ENCODE measurements at places on chromosomes 3 and 15.

DNA sequence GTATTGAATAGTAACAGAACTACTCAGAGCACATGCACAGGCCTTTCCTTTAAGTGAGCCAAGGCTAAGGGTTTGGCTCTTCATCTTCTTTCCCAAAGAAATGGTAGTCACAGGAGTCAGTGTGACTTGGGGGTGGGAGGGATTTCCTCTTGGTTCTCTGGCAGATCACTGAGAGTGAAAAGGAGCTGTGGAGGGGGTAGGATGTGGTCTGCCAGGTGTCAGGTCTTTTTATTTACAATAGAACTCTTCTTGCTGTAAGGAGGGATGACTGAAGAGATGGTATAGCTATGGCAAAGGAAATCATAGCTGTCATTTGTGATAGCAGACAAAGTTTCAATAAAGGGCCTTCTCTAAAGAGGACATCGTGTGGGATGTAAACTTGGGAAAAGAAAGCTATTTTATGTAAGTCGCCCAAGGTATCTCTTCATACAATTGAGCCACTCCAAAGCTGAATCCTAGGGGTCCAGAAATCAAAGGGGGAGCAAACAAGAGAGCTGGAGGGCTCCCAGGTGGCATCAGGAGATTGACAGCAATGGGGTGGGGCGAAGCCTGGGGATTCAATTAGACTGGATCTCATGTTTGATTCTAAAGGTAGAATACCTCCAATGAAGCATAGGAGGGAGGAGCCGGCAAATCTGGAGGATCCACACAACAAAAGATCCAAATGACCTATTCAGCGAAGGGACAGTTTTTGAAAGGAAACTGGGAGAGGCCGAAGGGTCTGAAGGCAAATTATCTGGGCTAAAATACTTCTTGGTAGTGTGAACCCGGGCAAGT lies 20.0 kb upstream of the CHD2 start:
- DNase-seq, result no peak

GRCh38 chr3:128468285-128468790 lies 1.6 kb upstream of the DNAJB8 start:
- no peak for DNase-seq

GRCh38 chr3:78426454-78426853 lies 1341.3 kb downstream of the ROBO1 start:
- no peak for DNase-seq

DNA sequence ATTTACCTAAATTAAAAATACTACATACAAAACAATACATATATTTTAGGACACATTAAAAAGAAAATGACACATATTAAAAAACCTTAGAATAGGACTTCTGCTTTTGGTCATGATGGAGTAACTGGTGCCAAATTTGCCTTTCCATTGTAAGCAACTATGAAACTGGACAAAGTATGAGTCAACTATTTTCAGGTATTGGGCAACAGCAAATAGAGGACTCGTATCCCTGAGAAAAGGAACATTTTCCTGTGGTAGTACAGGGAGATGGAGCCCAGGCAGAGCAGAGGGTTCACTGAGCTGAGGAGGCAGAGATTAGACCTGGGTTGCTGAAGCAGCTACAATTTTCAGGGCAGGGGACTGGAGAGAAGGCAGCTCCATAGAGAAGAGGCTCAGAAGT lies 14.7 kb downstream of the CCR1 start:
- no peak for DNase-seq

Data from BJ (cell line).